Ammon's horn (tissue), 1 donor: ENCODE measurements at places on chromosomes 3 and 15.
A peak's percentile ranks its signal among the peaks of the same experiment; 100 is the strongest.

- no peak for DNase-seq
Observed at GRCh38 chr3:33687406-33688010, 30.5 kb downstream of the CLASP2 start.

DNA sequence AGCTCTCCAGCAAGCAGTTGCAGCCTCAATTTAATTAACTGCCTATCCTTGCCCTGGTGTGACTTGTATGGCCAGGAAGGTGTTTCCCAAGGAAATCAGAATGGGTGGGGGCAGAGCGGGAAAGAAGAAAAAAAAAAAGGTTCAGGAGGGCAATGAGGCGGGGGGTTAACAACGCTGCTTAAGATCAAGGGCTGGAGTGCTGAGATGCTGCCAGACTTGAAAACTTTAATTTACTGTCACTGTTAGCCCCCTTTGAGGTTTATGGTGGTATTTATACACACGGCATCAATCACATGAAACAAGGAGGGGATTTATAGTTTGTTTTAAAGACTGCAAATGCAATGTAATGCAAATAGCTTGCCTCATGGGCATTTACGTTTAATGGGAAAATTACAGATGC lies 319.4 kb upstream of the NR2F2 start:
- DNase-seq, result no peak

- DNase-seq, result no peak
Observed at GRCh38 chr15:86735247-86736040, 655.8 kb downstream of the AGBL1 start.

DNA sequence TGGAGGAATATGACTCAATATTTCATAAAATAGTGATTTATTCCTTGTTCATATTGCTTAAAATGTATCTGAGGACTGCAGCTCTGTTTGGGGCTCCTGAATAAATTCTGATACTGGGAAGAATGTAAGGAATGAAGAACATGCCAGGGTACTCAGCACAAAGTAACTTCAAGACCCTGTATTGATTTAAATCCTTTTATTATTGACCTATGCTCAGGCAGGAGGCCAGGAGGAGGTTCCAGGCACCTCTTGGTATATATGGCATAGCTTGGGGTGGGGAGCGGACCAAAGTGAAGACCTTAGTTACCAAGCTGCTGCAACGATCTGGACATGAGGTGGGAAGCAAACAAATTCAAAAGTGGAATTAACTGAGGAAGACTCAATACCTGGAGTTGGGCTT lies 142.8 kb upstream of the PEX5L start:
- DNase-seq, result no peak

GRCh38 chr15:74752531-74752930 lies 3.9 kb downstream of the CYP1A2 start:
- DNase-seq, result no peak

DNA sequence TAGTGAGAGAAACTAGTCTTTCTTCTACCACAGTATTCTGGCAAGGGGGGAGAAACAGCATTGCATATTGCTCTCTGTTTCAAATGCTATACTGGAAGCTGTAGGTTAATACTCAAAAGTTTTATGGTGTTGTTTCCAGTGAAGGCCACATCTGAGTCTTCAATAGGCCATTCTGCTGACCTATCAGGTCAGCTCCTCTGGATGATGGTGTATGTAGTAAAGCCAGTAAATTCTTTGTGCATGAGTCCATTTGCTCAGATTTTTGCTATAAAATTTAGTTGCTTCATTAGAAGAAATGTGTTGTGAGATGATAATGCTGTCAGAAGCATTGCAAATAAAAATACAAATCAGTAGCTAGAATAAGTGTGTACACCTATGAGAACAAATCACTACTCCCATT lies 64.9 kb upstream of the RBMS3 start:
- DNase-seq, result no peak

DNA sequence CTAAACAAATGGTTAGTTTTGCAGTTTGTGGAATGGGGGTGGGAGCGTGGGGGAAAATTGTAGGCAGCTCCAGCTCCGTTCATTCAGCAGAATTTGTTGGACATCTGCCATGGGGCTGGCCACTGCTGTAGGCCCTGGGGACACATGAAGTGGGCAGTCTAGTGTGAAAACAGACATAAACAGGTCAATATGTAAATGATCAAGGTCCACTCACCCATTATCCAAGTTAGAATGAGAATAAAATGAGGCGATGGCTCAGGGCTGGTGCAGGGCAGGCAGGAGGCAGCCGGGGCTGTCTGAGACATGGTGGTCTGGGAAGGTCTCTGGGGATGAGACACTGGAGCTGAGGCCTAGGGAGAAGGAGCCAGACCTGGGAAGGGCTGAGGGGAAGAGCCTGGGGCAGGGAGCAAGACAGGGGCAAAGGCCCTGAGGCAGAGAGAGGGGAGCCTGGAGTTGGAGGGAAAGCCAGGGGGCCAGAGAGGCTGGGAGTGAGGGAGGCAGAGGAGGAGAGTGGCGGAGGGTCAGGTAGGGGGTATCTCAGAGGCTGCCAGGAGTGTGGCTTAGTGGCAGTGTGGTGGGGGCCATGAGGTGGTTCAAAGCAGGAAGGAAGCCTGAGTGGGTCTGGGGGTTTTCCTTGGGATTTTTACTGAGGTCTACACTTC lies 6.2 kb upstream of the SLC6A6 start:
- DNase-seq, result no peak

DNA sequence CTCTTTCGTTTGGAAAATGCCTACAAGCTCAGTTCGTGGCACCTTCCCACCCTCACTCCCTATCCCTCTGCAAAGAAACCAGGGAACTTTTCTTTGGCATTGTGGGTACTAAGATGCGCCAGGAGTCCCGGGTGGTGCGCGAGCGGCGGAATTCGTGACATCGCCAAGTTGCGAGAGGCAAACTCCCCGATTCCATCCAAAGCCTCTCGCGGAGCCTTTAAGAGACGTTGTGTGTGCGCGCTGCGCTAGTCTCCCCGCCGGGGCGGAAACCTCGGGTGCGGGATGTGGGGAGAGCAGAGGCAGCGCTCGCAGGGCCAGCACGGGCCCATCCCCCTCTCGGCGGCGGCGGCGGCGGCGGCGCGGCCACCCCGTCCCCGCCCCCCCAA lies 443 bp upstream of the NR2F2 start:
- DNase-seq, result peak; percentile 62

GRCh38 chr3:126468028-126468891 lies 7.4 kb downstream of the ZXDC start:
- no peak for DNase-seq

GRCh38 chr3:132189601-132190000 lies 127.6 kb upstream of the ACP3 start:
- DNase-seq, result no peak

DNA sequence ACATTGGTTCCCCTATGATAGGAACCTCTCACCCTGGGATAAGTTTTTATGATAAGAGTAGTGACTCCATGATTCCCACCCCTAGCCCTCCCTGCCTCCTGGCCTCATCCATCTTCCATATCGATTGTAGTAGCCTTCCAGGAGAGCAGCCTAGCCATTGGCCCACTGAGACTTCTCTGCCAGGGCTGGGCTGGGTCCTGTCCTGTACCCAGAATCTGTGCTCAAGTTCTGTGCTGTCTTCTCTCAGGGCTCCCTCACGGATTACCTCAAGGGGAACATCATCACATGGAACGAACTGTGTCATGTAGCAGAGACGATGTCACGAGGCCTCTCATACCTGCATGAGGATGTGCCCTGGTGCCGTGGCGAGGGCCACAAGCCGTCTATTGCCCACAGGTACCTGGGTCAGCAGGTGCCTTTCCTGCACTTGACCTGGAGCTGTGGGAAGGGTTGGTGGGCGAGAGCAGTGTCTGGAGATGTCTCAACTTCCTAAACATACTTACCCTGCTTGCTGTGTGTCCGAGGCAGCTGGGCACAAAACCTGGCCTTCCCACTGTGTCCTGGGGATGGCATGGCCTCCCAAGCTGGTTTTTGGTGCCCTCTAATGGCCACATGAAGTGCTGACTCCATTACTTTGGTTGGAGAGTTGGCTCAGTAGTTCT lies 16.6 kb upstream of the EXOG start:
- peak; percentile 86 for DNase-seq
